OCI-LY7 (cell line): ENCODE measurements at places on chromosomes 16 and 17. TPM values are rescaled to one million over a fixed set of nuclear protein-coding genes. Genes with fewer than 3 reads are reported as not detected.
A peak's percentile ranks its signal among the peaks of the same experiment; 100 is the strongest.

DNA sequence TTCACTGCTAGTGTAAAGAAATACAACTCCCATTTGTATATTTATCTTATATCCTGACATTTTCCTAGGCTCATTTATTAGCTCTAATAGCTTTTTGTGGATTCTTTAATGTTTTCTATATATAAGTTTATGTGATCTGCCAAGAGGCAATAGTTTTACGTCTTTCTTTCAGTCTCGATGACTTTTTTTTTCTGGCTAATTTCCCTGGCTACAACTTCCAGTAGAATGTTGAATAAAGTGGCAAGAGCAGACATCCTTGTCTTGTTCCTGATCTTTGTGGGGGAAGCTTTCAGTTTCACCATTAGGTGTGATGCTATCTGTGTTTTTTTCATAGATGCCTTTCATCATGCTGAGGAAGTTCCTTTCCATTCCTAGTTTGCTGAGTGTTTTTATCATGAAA lies 43.9 kb upstream of the ABCA3 start:
- DNase-seq = no peak

DNA sequence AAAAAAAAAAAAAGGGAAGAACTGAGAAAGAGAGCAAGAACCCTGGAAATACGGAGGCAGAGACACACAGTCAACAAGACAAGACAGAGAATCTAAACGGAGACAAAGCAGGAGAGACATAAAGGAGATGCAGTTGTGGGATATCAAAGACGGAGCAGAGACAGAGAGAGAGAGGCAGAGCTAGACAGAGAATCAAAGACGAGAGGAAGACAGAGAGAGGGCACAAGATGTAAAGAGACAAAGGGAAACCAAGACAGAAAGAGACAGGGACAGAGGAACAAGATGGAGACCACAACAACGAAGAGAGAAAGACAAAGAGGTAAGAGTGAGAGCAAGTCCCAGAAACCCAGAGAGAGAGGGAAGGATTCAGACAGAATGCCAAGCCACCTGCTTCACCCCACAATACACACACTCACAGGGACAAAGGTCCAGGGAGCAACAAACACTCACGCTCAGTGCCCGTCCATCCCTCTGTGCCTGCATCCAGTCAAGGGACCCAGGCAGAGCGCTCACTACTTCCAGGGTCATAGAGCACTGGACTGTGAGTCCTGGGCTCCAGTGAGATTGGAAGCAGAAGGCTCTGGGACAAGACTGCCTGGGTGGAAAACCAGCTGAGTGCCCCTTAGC lies 88.9 kb downstream of the C16orf78 start:
- no peak for DNase-seq

GRCh38 chr17:27153005-27153404 lies 140.9 kb upstream of the WSB1 start:
- DNase-seq = no peak

- no peak for DNase-seq
These were observed 29.6 kb upstream of the PHLPP2 start for GRCh38 chr16:71754108-71754507.

Gene ATP6V0C
- 87.4 and 94.3 TPM in 2 replicates for total RNA-seq

DNA sequence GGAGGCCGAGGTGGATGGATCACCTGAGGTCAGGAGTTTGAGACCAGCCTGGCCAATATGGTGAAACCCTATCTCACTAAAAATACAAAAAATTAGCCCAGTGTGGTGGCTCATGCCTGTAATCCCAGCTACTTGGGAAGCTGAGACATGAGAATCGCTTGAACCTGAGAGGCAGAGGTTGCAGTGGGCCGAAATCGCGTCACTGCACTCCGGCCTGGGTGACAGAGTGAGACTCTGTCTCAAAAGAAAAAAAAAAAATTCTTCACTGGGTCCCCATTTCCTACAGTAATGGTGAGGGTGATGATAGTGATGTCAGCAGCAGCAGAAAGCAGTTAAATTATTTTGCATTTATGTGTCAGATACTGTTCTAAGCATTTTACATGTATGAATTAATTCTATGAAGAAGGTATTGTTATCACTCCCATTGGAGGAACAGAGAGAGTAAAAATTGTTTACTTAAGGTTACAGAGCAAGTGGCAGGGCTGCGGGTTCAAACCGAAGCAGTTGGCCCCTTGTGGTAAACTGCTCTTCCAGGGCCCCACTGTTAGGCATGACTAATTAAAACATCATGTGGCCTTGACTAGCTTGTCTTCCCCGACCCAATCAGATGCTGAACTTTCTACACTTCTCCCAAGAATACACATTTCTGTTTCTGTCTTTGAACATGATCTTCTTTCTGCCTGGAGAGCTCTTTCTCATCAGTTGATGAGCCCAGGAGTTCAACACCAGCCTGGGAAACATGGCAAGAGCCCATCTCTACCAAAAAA lies 45.8 kb downstream of the STAT3 start:
- DNase-seq = no peak

Gene SPNS2
- 1.6 TPM in 2 replicates for total RNA-seq

Gene DCUN1D3
- total RNA-seq = 4.5 and 5.1 TPM in 2 replicates

Gene TBC1D3
- total RNA-seq = not detected in 2 replicates

DNA sequence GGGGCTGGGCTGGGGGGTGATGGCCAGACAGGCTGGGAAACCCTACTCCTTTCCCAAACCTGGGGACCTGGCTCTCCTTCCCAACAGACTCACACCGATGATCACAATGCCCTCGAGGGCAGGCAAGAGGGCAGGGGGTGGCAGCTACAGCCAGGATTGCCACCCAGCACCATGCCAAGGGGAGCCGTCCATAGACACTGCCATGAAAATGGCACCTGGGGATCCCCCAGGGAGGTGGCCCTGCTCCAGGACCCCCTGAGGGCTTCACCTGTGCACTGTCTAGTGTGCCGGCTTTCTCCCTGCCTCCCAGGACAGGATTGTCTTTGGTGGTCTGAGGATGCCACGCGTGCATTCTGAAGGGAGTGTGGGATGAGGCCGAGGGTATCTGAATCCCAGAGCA lies 24.6 kb downstream of the RPH3AL start:
- no peak for DNase-seq

DNA sequence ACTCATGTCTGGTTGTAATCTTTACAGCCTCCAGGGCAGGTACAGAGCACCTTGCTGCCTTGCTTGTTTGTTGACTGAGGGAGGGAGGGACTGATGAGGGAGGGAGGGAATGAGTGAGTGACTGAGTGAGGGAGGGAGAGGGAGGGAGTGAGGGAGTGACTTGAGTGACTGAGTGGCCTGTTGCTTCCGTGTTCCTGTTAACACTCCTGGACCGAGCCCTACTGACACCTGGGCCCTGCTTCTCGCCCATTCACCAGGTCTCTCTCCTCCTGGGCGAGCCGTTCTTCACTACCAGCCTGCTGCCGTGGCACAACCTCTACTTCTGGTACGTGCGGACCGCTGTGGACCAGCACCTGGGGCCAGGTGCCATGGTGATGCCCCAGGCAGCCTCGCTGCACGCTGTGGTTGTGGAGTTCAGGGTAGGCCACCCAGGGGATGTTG lies 41.2 kb downstream of the PRMT7 start:
- DNase-seq = no peak

GRCh38 chr16:1890708-1891050 lies 18.7 kb upstream of the MEIOB start:
- DNase-seq = no peak

Gene PRKCB
- 44.5 and 51.6 TPM in 2 replicates for total RNA-seq

Gene BEAN1
- total RNA-seq = 0.13 TPM in 1 of 2 replicates, not detected in the other

GRCh38 chr17:20266806-20267458 lies 200.4 kb downstream of the LGALS9B start:
- DNase-seq = no peak

DNA sequence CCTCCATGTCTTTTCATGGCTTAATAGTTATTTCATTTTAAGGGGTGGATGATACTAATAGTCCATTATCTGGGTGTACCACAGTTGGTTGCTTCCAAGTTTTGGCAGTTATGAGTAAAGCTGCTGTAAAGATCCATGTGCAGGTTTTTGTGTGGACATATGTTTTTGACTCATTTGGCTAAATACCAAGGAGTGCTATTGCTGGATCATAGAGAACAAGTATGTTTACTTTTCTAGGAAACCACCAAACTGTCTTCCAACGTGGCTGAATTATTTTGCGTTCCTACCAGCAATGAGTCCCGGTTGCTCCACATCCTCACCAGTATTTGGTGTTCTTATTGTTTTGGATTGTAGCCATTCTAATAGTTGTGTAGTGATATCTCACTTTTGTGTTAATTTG lies 181.9 kb downstream of the SPECC1 start:
- no peak for DNase-seq

Gene TNK1
- total RNA-seq = 4.8 and 6.4 TPM in 2 replicates

Gene SOST
- not detected in 2 replicates for total RNA-seq

GRCh38 chr17:55295411-55296170 lies 30.8 kb downstream of the HLF start:
- DNase-seq = peak; percentile 67

- peak; percentile 16 for DNase-seq
These were observed 68.7 kb downstream of the HIC1 start for GRCh38 chr17:2123375-2124251.
